ENCODE measurements at places on chromosomes 6 and 20. TPM values are rescaled to one million over a fixed set of nuclear protein-coding genes. Genes with fewer than 3 reads are reported as not detected.

Gene ULBP2
- total RNA-seq: 75.7 TPM

Gene SMLR1
- total RNA-seq: not detected

Gene TRIM10
- total RNA-seq: not detected

Gene CDC5L
- total RNA-seq: 35.3 TPM

Gene E2F3
- total RNA-seq: 15.8 TPM

Gene PNLDC1
- total RNA-seq: not detected

Gene ZNF322
- total RNA-seq: 18.5 TPM

GRCh38 chr6:134706806-134707205, 243.1 kb downstream of the ALDH8A1 start:
- DNase-seq: no peak

DNA sequence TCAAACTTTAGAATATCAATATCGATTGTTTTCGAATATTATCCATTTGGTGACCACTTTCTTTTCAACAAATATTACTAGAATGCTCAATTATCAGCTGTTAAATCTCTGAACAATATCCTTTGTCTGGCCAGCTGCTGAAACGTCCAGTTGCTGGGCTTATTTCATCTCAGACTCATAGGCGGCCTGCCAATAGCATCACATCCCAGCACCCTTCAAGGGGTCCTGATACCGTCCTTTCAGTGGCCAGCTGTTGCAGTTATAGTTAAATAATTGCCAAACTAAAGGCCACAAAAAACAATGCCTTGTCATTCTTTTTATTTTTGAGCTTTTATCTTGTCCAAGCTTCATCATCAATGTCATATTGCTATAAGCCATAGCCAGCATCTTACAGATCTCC, 1006.8 kb upstream of the MANEA start:
- no peak for DNase-seq

DNA sequence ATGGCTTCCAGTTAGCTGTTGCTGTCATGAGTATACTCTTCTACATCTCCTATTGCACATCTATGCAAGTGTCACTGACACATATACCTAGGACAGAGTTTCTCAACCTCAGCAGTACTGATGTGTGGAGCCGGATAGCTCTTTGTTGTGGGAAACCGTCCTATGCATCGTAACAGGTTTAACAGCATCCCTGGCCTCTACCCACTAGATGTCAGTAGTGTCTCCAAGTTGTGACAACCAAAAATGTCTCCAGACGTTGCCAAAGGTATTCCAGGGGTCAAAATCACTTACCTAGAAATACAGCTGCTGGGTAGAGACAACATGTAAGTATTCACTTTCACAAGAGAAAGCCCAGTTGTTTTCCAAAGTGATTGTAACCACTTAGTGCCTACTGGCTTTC, 637.6 kb downstream of the RNF144B start:
- DNase-seq: peak; percentile 55

- DNase-seq: no peak
These were observed 8.6 kb downstream of the MAP3K5 start for GRCh38 chr6:136783495-136784270.

DNA sequence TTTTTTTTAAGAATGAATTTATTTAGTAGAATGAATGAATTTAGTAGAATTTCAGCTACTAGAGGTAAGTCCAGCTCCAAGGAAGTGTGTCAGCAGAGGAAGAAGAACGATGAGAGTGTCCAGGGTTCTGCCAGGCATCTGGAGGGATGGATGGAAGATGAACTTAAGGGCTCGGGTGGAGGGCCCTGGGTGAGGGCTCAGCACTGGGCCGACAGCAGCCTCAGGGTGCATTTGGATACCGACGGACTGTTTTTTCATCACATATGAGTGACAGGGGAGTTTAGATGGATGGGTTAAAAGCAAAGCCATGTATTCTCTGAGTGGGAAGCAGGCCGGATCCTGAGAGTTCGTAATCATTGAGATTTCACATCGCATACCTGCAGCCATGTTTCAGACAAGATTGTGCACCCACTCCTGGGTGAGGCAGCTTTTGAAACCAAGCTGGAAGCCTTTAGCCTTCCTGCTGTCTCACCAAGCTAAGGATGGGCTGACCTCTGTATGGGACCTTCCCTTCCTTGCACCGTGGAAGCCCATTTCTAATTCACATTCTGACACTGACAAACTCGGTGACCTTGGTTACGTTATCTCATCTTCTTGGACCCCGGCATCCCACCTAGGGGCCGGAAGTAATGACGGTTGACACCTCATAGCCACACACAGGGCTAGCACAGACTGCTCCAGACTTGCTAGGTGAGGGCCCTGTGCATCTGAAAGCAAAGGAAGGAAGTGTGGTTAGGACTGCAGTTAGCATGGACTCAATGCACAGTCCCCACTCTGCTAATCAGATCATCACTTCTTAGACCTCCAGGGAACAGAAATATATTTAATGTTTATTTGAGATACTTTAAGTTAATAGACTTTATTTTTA, 228.5 kb downstream of the SLC24A3 start:
- DNase-seq: no peak

DNA sequence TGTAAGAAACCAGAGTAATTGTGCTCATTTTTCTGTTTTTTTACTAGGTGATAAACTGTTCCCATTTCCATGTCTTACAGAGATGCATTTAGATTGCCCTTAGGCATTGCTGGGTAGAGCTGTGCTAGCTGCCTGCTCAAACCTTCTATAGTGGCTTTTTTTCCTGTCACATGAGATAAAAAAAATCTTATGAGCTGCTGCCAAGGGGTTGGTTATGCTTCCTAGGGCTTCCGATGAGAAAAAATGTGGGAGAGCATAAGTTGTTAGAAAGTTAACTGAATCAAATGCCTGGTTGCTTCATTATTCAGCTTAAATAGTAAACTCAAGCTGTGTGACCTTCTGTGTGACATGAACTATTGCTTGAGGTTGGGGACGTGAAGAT, 50.0 kb upstream of the NOX3 start:
- DNase-seq: peak; percentile 67

GRCh38 chr6:27630727-27631608, 158.1 kb upstream of the ZNF184 start:
- DNase-seq: peak; percentile 77

- no peak for DNase-seq
These were observed 64.9 kb downstream of the MAP3K4 start for GRCh38 chr6:161056451-161056850.

GRCh38 chr6:25229671-25230321, 49.4 kb upstream of the CARMIL1 start:
- DNase-seq: peak; percentile 88

- DNase-seq: peak; percentile 94
These were observed 31.3 kb downstream of the TRMT6 start for GRCh38 chr20:5918856-5919625.
